Activated CD4-positive, alpha-beta T cell treated with anti-CD3 and anti-CD28 coated beads, Interleukin-2, amount 50 U/mL, for 48 hours (primary cell): ENCODE measurements at places on chromosomes 5 and 9.

DNA sequence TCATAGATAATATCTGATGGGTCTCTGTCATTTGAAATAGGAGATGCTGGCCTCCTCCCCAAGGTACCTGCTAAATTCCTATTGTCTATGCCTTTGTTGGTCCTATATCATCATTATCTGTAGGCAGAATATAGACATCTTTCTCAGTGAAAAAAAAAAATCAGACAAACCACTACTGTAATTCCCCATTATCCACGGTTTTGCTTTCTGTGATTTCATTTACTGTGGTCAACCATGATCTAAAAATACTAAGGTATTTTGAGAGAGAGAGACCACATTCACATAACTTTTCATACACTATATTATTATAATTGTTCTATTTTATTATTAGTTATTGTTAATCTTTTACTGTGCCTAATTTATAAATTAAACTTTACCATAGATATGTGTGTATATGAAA is 122.5 kb downstream of the INVS start:
- no peak for DNase-seq

- no peak for DNase-seq
Measured at GRCh38 chr9:86521977-86522376, 167.8 kb upstream of the TUT7 start.

- no peak for DNase-seq
Measured at GRCh38 chr9:123637945-123638634, 282.1 kb downstream of the CRB2 start.

DNA sequence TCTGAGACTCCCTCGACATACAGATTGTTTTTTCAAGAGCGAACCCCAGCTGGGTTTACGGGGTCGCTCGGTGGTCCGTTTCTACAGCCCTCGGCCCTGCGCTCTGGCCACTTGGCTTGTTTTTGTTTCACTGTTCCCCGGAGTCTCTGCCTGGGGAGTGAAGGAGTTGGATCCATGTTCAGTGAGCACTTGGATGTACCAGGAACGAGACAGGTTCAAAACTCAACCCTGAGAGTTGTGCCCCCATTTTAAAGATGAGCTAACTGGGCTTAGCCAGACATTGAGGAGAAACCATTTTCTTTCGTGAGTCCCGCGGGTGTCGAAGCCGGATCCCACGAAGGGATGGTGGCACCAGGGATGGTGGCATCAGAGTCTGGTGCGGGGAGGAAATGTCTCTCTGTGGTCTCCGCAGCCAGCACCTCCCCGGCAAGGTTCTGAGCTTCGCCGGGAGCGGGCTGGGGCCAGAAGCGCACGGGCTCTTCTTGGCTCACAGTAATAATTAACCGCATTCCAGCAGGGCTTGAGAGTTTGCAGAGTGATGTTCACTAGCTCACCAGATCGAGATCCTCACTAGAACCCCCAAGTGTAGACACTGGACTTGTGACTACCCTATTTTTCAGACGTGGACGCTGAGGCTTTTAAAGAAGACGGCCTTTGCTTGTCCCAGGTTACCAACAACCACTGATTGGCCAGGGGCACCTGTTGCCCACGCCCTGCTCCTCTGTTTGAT is 1.0 kb downstream of the MSX2 start:
- DNase-seq = no peak

DNA sequence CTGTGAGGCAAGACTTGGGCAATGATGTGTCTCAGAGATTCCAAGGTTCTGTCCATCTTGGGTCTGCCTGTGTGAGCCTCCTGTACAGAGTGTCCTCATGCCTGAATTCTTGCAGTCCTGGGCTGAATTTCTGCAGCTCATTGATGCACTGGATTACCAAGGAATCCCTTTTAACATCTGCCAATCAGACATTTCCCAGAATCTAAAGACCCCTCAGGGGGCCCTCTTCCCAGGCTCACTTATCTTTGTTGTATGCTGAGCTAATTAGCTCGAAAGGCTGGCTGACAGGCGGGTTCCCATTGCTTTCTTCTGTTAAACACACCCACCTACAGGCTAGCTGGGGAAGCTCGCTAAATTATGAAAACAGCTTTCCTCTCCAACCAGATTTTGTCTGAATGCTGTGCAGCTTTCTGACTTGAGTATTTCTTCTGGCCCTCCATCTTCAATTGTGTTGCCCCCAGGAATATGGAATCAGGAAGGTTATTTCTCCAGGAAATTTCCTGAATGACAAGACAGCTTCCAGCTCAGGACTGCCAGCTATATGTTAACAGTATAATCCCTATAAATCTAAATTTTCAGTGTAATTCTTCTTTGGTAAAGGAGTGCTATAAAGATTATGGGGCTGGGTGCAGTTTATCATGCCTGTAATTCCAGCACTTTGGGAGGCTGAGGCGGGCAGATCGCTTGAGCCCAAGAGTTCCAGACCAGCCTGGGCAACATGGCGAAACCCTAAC is at the start of gene LIX1:
Gene LIX1 (minus strand): TSS at position 91 of the 734 bp plus-strand sequence. CDS start 35 bp downstream, at position 56.
- DNase-seq = peak; percentile 21

GRCh38 chr9:80144856-80145255 is 573.1 kb downstream of the TLE4 start:
- no peak for DNase-seq

DNA sequence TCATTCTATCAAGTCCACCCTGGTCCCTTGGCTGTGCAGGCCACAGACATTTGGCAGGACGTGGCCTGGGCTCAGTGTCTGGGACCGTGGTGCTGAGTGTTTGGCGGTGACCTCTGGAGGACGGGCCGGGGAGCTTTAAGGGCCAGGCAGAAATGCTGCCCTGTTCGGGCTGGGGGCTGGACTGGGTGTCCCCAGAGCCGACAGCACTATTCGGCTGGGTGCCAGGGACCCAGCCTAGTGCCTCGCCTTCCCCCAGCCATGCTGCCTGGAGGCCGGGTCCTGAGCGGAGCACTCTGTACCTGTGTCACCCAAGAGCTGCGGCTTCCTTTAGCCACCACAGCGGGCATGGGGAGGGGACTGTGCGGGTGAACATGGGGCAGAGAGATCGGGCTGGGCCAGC is 40.4 kb downstream of the COL5A1 start:
- DNase-seq = no peak

GRCh38 chr5:175711031-175711430 is 53.2 kb downstream of the HRH2 start:
- no peak for DNase-seq

GRCh38 chr9:114016629-114017423 is 61.3 kb downstream of the AMBP start:
- DNase-seq = no peak

- no peak for DNase-seq
Measured at GRCh38 chr5:23763170-23763569, 255.8 kb downstream of the PRDM9 start.

DNA sequence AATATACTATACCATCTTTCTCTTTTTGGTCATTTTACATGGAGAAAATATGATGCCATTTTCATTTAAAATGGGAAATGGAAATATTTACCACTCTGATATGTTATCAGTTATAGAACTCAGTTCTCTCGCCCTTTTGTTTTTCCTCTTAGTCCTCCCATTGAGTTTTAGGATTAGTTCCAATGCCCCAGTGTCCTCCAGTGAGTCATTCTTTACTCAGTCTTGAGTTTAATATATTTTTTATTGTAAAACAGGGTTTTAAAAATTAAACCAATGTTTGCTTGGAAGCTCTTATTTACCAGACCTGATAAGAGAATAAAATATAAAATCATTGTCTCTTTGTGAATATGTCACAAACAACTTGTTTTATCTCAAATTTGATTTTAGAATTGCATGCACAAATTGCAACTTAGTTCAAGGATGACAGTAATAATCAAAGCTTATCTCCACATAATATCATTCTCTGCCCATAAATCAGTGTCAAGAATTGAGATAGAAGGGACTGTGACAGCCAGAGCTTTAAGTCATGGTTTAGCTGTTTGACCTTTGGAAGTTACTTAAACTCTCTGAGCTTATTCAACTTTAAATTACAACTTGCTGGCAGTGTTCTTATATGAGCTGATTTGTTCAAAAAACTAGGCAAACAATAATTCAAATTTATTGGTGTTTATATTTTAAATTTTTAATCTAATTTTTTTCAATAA is 166.4 kb downstream of the PAM start:
- no peak for DNase-seq

GRCh38 chr9:89547000-89547399 is 49.1 kb upstream of the SEMA4D start:
- DNase-seq = no peak

GRCh38 chr9:76290555-76290954 is 103.7 kb downstream of the RFK start:
- DNase-seq = no peak

DNA sequence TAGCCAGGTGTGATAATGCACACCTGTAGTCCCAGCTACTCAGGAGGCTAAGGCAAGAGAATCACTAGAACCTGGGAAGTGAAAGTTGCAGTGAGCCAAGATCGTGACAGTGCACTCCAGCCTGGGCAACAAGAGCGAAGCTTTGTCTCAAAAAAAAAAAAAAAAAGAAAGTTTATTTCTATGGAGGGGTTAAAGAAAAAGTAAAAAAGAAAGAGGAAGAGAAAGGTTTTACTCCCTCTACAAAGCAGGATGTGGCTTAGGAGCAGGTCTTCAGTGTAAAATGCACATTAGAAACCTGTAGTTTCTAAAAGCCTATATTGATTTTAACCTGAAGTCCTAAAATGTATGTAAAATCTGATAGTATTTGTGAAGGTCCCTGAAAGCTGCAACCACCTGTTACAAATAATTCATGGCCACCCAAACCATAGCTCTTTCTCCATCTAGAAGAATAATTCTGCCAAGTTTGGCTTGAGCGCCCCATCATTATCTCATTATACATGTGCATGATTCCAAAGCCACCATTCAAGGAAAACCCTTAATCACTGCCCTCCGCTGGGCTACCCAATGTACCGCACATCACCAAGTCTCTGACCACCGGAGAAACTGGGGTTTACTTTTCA is 3.4 kb downstream of the FNBP1 start:
- no peak for DNase-seq

DNA sequence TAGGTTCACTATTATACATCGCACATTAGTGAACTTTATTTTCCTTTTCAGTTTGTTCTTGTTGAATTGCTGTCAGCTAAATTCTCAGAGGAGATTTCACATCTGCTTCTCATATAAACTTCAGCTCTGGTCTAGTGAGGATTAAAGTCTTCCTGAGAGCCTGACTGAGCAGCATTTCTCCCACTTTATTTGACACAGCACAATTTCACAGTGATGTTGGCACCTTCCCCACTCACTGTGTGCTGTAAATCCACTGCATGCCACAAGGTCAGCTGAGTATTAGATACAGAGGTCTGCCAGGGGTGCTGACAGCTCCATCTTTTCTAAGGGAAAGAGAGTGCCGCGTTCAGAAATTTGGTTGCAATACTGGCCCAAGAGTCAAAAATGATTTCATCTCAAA is 567.4 kb downstream of the PRR16 start:
- no peak for DNase-seq

DNA sequence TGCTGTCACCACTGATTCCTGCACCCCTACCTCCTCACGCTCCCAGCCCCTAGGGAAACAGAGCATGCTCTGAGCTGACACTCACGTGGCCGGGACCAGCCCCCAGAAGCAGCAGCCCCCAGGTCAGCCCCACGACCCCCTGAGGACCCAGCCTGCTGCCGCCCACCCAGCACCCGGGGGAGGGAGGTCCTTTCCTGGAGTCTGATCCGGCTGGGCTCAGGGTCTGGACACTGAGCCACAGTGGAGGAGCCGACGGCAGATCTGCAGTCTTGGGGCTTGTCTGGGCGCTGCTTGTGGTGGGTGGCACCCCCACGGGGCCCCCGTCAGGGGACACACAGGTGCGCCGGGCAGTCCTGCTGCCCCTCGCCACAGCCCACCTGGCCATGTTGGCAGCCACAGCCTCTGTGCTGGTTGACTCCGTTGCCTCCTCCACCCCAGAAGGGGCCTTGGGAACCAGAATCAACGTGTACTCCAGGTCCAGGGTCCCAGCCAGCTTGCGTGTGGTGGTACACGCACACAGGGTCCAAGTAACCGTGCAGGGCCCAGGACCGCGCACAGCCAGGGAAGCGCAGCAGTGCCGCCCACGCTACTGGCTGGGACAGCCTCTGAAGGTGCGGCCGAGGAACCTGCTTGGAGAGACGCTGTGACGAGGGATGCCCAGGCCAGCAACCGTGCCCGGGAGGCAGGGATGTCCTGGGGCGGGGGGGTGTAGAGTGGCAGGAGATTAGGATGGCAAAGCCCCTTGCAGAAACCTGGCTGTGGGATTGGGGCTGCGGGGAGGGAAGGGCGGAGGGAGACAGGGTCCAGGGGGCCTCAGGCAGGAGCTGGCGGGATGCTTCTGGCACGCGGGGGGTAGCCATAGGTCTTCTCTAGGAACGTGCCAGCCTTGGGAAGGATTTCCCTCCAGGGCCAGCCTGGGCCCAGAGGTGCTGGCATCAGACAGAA is 3.5 kb downstream of the DNLZ start:
- DNase-seq = no peak

DNA sequence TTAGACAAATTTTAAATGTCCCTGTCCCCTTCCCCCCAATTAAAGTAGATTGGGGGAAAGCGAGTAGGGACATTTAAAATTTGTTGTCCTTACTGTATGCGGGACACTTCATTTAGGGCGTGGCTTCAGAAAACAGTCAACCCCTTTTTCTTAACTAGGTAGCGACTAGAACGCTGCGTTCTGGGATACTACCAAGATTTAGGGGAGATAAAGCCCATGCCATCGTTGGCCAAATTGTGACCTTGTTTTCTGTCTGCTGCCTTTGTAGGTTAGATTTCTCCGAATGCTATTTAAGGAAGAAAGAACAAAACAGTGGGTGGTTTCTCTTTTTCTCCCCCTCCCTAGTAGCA is 1.2 kb downstream of the CKS2 start:
- no peak for DNase-seq

GRCh38 chr5:123914333-123914732 is 402.4 kb downstream of the CSNK1G3 start:
- DNase-seq = no peak

GRCh38 chr9:71795097-71795813 is 26.9 kb upstream of the CEMIP2 start:
- no peak for DNase-seq

DNA sequence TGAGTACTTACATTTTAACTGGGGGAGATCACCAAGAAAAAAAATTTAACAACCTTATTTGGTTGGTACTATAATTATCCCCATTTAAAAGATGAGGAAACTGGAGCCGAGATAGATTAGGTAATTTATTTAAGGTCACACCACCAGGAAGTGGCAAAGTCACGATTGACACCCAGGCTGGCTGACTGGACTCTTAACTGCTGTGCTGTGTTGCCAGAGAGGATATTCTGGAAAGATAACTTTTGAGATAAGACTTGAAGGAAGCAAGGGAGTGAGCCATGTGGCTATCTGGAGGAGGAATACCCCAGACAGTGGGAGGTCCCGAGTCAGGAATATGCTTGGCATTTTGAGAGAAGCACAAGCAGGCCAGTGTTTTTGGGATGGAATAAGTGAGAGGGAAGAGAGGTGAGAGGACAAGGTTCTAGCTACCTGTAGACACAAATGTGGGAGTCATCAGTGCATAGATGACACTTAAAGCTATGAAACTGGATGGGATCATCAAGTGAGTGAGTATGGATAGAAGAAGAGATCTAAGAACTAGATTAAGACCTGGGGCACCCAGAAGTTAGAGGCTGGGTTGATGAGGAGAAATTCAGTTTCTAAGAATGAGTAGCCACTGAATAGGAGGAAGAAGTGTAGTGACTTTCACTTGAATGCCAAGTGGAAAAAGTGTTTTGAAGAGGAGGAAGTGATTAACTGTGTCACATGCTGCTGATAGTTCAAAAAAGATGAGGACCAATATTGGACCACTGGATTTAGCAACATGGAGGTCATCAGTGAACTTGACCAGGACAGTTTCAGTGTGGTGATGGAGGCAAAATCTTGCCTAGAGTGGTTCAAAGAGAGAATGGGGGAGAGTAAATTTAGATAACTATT is 25.6 kb downstream of the PDE8B start:
- no peak for DNase-seq
